Foreskin fibroblast (primary cell): ENCODE measurements at places on chromosomes 3 and 15.

GRCh38 chr3:171606151-171606751, 146.0 kb upstream of the TNIK start:
- DNase-seq, result peak; percentile 9

DNA sequence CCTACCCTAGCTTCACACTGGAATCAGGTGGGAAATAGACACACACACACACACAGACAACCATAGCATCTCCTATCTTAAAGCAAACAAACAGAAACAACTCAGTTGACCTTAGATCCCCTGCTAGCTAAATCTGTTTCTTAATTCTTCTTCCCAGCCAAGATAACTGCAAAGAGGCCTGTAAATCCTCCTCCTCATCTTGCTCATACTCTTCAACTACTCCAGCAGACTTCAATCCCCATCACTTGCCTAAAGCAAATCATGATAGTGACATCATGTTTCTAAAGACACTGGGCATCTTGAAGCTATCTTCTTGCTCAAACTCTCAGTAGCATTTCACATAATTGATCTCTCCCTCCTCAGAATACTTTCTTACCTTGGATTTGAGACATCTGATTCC, 303.0 kb downstream of the RBMS3 start:
- DNase-seq, result no peak

DNA sequence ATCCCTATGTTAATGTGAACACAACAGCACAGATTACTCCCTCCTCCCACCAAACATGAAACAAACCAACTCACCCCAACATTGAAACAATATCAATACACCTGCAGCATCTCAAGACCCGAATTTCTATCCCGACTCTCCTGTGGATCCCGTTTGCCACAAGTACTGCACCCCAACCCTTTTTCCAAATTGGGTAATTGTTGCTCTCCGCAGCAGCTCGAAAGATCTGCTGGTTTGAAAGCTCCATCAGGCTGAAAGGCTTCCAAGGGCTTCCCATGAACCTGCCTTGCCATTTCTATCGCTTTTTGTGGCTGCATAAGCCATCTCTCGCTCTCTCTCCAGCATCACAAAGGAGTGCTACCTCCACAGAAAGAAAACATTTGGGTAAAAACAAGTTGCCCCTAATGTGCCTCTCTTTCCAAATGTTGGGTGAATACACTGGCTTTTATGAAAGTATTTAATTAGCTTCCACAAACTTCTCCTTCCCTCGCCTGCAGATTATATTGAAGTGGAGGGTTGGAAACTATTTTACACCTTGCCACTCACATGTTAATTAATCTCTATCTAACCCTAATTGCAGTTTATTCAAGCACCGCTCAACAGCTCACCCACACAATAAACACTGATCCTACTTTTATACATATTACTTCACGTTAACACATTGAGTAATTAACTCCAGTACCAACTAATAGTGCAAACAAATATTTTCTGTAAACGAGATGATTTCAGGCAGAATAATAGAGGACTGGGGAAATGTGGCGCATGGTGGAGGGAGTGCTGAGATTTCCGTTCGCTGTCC, 2.5 kb upstream of the FEZF2 start:
- no peak for DNase-seq

GRCh38 chr3:190617185-190617584, 103.3 kb downstream of the IL1RAP start:
- no peak for DNase-seq

DNA sequence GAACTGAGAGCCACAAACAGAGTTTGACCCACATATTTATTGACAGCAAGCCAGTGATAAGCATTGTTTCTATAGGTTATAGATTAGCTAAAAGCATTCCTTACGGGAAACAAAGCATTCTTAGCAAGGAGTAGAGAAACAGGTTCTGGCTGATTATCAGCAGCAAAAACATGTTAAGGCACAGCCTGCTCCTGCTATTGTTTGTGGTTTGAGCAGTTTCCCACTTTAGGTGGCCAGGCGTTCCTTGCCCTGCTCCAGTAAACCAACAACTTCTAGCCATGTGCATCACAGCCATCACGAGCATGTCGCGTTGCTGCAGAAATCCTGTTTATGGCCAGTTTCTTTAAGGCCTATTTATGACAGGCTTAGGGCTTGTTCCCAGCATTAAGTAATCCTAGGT, 44.7 kb upstream of the C2CD4B start:
- no peak for DNase-seq

GRCh38 chr3:34263101-34263621, 464.7 kb downstream of the PDCD6IP start:
- no peak for DNase-seq

DNA sequence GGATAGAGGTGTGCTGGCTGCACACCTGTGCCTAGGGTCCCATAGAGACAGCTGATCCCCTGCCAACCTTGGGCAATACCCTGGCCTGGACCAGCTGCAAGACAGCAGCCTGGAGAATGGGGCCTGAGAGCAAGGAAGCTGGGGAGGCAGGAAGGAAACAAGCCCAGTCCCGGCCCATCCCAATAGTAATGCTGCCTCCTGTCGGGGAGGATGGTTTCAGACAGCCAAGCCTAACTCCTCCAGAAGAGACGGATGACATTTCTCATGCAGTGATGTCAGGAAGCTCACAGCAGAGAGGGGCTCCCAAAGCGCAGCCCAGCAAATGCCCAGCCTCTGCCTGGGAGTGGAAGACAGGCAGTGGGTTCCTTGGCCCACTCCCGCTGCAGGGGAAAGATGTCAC, 408.8 kb downstream of the OCA2 start:
- DNase-seq, result no peak

DNA sequence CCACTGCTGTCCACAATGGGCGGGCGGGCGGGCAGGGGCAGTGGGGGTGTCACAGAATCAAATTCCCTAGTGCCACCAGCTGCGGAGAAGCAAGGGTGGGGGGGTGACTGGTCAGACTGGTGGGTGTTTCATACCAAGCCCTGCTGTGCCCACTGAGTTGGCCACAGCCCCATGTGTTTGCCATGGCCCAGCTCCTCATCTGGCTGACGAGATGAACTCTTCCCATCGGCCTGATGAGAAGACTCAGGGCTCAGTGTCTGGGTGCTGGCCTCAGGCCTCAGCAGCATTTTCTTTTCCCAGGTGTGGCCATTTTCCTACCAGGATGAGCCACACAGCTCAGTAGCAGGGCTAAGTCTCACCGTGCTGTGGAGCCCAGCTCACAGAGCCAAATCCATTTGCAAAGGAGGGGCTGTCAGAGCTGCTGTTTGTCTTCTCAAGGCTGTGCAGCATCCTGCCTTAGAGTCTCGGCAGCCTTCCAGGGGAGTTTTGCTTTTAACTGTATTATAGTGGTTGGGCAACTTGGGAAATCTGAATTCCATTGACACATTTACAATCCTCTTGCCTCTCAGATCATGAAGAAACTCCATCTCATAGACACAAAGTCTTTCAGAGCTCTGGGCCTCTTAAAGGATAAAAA, 176.8 kb downstream of the ABHD5 start:
- DNase-seq, result peak; percentile 75

DNA sequence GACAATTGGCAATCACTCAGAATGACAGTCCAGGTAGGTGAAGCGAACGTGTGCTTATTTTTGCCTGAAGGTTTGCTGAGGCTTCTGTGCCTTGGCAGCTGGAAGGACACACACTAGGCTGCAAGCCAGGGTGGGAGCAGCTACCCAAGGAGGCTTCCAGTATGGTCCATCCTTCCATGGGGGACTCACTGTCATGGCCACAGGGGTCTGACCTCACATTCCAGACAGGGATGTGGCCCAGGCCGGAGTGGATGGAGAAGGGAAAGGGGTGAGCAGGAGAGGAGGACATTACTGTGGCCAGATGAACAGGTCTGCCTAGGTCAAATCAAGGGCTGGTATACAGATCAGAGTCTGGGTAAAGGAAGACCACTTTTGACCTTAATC, 247.7 kb downstream of the ADAMTS17 start:
- DNase-seq, result no peak

- no peak for DNase-seq
Observed at GRCh38 chr3:159919873-159920272, 68.8 kb upstream of the IL12A start.

DNA sequence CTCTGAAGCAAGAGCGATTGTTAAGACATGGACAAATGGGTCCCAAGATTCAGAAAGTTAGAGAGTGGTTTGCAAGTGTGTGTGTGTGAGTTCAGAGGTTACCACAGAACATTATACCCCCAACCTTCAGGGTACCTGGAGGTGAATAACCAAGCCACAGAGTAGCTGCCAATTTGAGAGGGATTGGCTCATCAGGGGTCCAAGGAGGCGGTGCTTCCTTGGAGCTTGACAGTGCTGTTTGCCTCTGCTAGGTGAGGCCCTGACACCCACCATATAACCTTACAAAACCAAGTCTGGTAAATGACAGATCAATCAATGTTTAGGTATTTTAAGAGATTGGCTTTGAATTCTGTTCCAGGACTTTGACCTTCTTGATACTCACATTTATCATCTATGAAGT, 35.7 kb downstream of the LRTM1 start:
- DNase-seq, result no peak
